CD4-positive, alpha-beta T cell (primary cell): ENCODE measurements at places on chromosomes 4 and X.

GRCh38 chr4:143679434-143679833 lies 21.0 kb downstream of the FREM3 start:
- DNase-seq: no peak

- no peak for DNase-seq
These were observed 41.5 kb downstream of the SMARCA5 start for GRCh38 chr4:143554728-143555597.

- no peak for DNase-seq
These were observed 415.0 kb downstream of the BCOR start for GRCh38 chrX:39682778-39683177.

GRCh38 chrX:83019258-83019657 lies 488.8 kb upstream of the POU3F4 start:
- DNase-seq: no peak

- no peak for DNase-seq
These were observed 41.3 kb upstream of the CEP135 start for GRCh38 chr4:55907469-55907868.

GRCh38 chr4:182649698-182650477 lies 267.3 kb downstream of the DCTD start:
- no peak for DNase-seq

GRCh38 chrX:76802708-76803107 lies 375.2 kb downstream of the MAGEE1 start:
- no peak for DNase-seq

DNA sequence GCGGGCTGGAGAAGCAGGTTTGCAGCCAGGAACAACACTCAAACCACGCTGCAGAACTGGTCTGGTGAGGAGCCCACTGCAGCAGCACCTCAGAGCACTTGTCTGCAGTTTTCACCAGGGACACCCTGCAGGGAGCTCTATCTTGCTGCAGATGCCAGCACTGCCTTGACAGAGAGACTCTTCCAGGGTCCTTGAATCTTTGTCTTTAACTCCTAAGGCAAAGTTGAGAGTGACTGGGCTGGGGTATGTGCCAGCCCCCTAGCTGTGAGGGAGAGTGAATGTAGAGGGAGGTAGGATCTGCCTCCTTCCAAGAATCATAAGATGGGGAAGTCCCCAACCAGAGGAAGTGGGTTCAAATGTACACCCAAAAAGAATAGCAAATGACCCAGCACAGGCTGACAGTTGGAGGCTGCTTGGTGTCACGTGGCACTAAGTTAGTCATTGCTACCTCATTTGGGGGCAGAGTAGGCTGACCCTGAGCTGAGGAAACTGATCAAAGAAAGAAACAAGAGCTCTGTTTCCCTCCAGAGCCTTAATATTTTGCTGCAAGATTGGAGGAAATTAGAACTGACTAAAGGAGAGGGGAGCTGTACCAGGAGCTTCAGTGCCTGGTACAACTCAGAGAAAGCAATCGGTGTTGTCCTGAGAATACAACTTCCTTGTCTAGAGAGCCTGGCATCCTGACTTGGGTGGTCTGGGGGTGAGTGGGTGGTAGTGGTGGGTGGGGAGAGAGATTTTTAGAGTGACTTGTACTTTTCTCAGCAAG lies 28.2 kb upstream of the HUWE1 start:
- peak; percentile 85 for DNase-seq

DNA sequence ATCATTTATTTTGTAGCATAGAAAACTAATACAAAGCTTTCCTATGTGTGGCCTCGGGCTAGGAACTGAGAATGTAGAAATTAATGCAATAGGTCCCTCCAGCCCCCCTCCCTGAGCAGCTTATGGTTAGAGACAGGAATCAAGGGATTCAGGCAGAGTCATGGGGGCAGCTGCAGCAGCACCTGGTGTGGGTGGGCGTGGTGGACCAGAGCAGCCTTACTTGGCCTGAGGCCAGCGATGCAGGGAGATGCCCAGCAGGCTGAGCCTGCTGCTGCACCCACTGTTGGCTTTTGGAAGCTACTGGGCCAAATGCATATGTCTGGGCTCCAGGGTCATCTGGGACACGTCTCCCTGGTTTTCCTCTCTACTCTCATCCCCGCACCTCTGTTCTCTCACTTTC lies 74.0 kb downstream of the STK32B start:
- DNase-seq: no peak
